ENCODE measurements at places on chromosomes 7 and 10. TPM values are rescaled to one million over a fixed set of nuclear protein-coding genes. Genes with fewer than 3 reads are reported as not detected.

SYCE1 gene
- 0.62 TPM for total RNA-seq

FXYD4 gene
- total RNA-seq = not detected

OPN1SW gene
- total RNA-seq = not detected

CHAT gene
- 2.2 TPM for total RNA-seq

MACROH2A2 gene
- total RNA-seq = 7.1 TPM

PON3 gene
- total RNA-seq = 0.14 TPM

CEP41 gene
- total RNA-seq = 15.9 TPM

- H3K27ac ChIP-seq = no peak overlapping the region
- no peaks in the 10 kb centered on the region for H3K36me3 ChIP-seq
- H3K27me3 ChIP-seq = no peaks in the 10 kb centered on the region
- no peak overlapping the region for H3K4me3 ChIP-seq
- H3K4me1 ChIP-seq = no peaks in the 10 kb centered on the region
These were observed 86.6 kb downstream of the CUX1 start for GRCh38 chr7:101904019-101904418.

DNA sequence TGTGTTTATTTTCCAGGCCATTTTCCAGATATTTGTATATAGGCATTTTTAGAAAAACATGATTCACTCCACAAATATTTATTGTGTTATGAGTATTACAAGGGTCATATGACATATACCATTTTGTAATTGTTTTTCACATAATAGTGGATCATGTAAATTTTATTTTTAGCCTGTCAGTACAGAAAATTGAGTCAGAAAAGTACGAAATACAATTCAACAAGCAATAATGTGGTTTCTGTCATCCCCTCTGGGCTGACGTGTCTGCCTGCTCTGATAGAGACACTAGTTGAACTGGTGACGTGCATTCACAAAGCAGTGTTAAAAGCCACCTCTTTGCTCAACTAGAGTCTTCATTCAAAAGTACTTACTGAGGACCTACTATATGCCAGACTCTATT is 97.9 kb upstream of the STEAP1B start:
- no peak overlapping the region for H3K27ac ChIP-seq
- peaks cover 44% of the 10 kb centered on the region for H3K27me3 ChIP-seq
- no peak for DNase-seq

DNA sequence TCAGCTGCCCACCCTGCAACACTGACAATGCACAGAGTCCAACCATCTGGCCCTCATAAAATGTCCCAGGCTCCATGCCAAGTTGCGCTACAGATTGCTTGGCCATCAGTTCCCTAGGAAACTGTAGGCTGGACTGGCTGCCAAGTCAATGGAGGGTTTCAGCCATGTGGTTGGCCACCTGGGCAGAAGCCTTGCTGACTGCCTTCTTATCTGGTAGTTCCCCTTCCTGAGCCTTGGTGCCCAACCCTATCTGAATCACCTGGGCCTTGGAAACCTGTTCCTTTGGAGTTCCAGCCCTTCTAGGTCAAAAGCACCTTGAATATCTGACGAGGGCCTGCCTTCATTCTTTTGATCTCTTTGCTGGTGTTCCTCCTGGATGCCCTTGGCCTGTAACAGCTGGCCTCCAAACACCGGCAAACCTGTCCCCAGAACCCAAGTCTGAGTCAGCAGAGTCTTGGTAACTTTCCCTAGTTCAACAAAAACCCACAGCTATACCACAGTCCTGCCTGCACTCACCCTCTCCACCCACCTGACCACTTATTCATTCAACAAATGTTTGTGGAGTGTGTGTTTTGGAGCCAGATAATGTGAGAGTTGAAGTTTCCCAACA is 37.4 kb upstream of the KDM7A start:
- peak overlapping the region; percentile 40 for H3K27ac ChIP-seq
- H3K4me1 ChIP-seq = peaks cover 54% of the 10 kb centered on the region
- H3K4me3 ChIP-seq = no peak overlapping the region
- H3K36me3 ChIP-seq = no peaks in the 10 kb centered on the region
- DNase-seq = no peak

DNA sequence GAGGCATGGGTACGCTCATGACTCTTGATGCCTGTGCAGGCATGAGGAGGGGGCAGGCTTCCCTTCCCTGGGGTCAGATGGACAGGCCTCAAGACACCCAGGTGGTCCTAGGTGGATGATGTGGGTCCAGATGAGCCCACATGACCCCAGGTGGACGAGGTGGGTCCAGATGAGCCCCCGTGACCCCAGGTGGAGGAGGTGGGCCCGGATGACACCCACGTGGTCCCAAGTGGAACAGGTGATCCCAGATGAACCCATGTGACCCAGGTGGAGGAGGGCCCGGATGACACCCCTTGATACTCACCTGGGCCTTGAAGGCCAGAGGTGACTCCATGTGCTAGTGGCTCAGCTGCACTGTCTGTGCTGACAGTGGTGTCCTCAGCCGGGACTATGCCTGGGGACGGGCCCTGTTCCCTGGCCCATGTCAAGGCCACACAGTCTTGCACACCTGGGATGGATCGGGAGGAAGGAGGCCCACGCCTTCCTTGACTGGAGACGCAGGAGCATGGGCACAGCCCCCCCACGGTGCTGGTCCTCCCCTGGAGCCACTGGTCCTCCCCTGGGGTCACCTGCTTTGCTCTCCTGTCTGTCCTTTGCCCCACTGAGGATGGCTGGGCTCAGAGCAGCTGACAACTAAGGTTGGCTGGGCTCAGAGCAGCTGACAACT is 3.2 kb downstream of the PRAP1 start:
- no peak overlapping the region for H3K27ac ChIP-seq
- H3K27me3 ChIP-seq = peaks cover 3% of the 10 kb centered on the region
- DNase-seq = no peak
- H3K36me3 ChIP-seq = no peaks in the 10 kb centered on the region
- H3K4me3 ChIP-seq = no peak overlapping the region

- DNase-seq = no peak
- H3K27ac ChIP-seq = no peak overlapping the region
- H3K4me1 ChIP-seq = peaks cover 8% of the 10 kb centered on the region
- no peaks in the 10 kb centered on the region for H3K27me3 ChIP-seq
- H3K4me3 ChIP-seq = no peak overlapping the region
These were observed 95.1 kb upstream of the CCDC71L start for GRCh38 chr7:106756071-106756470.

- no peak overlapping the region for H3K4me3 ChIP-seq
- H3K4me1 ChIP-seq = no peaks in the 10 kb centered on the region
These were observed 884.6 kb upstream of the GHITM start for GRCh38 chr10:83254698-83255097.

- H3K27ac ChIP-seq = no peak overlapping the region
- H3K36me3 ChIP-seq = peaks cover 80% of the 10 kb centered on the region
- no peaks in the 10 kb centered on the region for H3K27me3 ChIP-seq
- H3K4me3 ChIP-seq = no peak overlapping the region
- peaks cover 37% of the 10 kb centered on the region for H3K4me1 ChIP-seq
- no peak for DNase-seq
These were observed 56.1 kb downstream of the MKI67 start for GRCh38 chr10:128070161-128070560.

GRCh38 chr10:129233351-129234148 is 233.5 kb upstream of the MGMT start:
- no peaks in the 10 kb centered on the region for H3K4me1 ChIP-seq
- DNase-seq = no peak
- H3K4me3 ChIP-seq = no peak overlapping the region
- H3K27me3 ChIP-seq = no peaks in the 10 kb centered on the region
- no peak overlapping the region for H3K27ac ChIP-seq
- no peaks in the 10 kb centered on the region for H3K36me3 ChIP-seq

DNA sequence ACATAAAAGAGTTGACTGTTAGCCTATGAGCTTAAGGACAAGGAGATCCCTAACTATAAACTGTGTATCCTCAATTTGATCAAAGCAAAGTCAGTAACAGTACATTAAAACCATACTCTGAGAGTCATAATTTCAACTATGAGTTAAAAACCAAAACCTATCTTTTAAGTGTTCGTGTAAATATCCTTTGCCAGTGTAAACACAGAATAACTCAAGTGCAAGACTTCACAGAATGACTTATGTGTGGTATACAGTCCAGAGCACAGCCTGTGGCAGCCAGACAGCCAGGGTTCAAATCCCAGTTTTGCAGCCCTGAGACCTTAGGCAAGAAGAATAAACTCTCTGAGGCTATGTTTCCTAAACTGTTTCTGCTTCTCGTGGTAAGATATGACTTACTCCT is 30.3 kb upstream of the NEBL start:
- H3K4me1 ChIP-seq = no peaks in the 10 kb centered on the region
- H3K27ac ChIP-seq = no peak overlapping the region
- no peak for DNase-seq
- H3K27me3 ChIP-seq = no peaks in the 10 kb centered on the region
- H3K4me3 ChIP-seq = no peak overlapping the region

- no peaks in the 10 kb centered on the region for H3K27me3 ChIP-seq
- H3K27ac ChIP-seq = peak overlapping the region; percentile 58
- H3K4me1 ChIP-seq = peaks cover 37% of the 10 kb centered on the region
- H3K4me3 ChIP-seq = peak overlapping the region; percentile 91
These were observed 2.4 kb downstream of the EIF4H start for GRCh38 chr7:74176555-74176954.

- H3K27me3 ChIP-seq = no peaks in the 10 kb centered on the region
- no peak overlapping the region for H3K27ac ChIP-seq
- peaks cover 7% of the 10 kb centered on the region for H3K36me3 ChIP-seq
These were observed 18.8 kb downstream of the NUDT1 start for GRCh38 chr7:2260820-2261219.

- H3K4me1 ChIP-seq = peaks cover 28% of the 10 kb centered on the region
- DNase-seq = no peak
- H3K4me3 ChIP-seq = peak overlapping the region; percentile 64
These were observed 8.2 kb upstream of the RHBDD2 start for GRCh38 chr7:75870557-75871161.

- H3K4me3 ChIP-seq = no peak overlapping the region
- DNase-seq = no peak
- no peaks in the 10 kb centered on the region for H3K27me3 ChIP-seq
These were observed 28.1 kb downstream of the UBN2 start for GRCh38 chr7:139259142-139259541.

- H3K27ac ChIP-seq = no peak overlapping the region
- no peaks in the 10 kb centered on the region for H3K4me1 ChIP-seq
- DNase-seq = no peak
- no peaks in the 10 kb centered on the region for H3K27me3 ChIP-seq
- no peak overlapping the region for H3K4me3 ChIP-seq
These were observed 229.2 kb downstream of the ADARB2 start for GRCh38 chr10:1508096-1508495.

GRCh38 chr7:101231644-101232043 is 6.0 kb downstream of the CLDN15 start:
- peaks cover 12% of the 10 kb centered on the region for H3K36me3 ChIP-seq
- H3K4me1 ChIP-seq = no peaks in the 10 kb centered on the region
- no peak for DNase-seq
- no peak overlapping the region for H3K4me3 ChIP-seq
- H3K27me3 ChIP-seq = no peaks in the 10 kb centered on the region
- no peak overlapping the region for H3K27ac ChIP-seq

DNA sequence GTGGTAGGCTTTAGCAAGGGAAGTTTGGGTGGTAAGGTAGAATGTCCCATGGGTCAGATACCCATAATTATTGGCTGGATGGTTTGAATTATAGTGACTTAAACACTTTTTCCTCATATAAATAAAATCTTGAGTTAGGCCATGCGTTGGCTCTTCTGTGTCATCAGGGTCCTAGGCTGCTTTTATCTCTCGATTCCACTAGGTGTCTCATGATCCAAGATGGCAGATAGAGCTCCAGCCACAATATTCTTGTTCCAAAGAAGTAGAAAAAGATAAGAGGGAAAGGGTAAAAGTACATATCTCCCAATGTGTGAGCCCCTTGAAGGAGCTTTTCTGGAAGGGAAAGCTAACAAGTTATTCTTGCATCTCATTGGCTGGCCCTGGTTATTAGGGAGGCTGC is 144.7 kb downstream of the GRK5 start:
- no peak for DNase-seq
- peaks cover 2% of the 10 kb centered on the region for H3K4me1 ChIP-seq
- no peaks in the 10 kb centered on the region for H3K27me3 ChIP-seq
- no peak overlapping the region for H3K4me3 ChIP-seq
